Stimulated activated CD4-positive, alpha-beta T cell treated with anti-CD3 and anti-CD28 coated beads, Interleukin-1b, Interleukin-23, amount 100 ng/mL, for 1 hour (primary cell): ENCODE measurements at places on chromosomes 2 and 18.

DNA sequence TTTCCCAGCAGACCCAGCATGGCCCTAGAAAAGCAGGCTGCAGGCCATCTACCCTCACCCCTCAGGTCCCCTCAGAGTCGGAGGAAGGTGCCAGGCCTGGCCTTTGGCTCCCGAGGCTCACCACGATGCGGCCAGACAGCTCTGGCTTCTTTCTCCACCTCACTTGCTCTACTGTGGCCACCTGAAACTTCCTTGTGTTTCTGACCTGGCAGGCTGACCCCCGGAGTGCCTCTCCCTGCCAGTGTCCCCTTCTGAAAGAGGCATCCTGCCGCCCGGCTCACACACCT is 375.0 kb upstream of the HS6ST1 start:
- no peak for DNase-seq

- DNase-seq: no peak
Measured at GRCh38 chr2:112048887-112049286, 6.2 kb upstream of the TMEM87B start.

DNA sequence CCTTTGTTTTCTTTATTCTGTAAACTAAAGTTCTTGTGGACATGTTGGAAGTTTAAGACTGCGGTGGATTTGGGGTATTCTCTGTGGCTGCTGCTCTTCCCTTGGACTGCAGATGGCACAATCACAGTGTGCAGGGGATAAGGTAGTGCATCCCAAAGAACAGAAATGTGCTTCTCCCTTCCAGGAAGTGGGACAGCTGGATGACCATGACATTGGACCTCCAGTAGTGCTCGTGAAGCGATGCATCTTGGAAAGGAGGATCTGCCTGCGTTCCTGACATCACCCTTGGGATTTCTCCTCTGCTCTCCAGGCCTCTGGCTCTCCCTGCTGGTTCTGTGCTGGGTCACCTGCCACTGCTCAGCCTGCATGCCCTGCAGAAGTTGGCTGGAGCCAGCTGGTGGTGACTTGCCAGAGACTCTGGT is 109.9 kb downstream of the SLC4A3 start:
- no peak for DNase-seq

DNA sequence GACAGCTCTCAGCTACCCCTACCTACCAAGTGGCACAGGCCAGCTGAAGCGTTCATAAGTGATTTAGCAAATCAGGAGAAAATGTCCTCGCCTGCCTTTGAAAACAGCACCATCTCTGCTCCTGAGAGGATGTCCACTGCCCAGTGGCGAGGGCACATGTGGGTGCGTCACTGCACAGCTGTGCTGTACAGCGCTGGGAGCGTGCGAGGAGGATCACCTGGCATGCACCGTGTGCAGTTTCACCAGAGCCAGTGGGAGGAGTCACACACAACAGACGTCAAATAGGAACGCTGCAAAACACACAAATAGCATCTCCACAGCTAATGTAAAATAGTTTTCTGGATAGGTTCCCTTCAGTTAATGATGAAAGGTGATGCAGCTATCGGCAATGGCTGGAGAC is 154.1 kb downstream of the HDAC4 start:
- no peak for DNase-seq

GRCh38 chr2:131724019-131724418 is 196.3 kb downstream of the CCDC74A start:
- DNase-seq: no peak

GRCh38 chr2:130807659-130808385 is 28.9 kb upstream of the ARHGEF4 start:
- no peak for DNase-seq

DNA sequence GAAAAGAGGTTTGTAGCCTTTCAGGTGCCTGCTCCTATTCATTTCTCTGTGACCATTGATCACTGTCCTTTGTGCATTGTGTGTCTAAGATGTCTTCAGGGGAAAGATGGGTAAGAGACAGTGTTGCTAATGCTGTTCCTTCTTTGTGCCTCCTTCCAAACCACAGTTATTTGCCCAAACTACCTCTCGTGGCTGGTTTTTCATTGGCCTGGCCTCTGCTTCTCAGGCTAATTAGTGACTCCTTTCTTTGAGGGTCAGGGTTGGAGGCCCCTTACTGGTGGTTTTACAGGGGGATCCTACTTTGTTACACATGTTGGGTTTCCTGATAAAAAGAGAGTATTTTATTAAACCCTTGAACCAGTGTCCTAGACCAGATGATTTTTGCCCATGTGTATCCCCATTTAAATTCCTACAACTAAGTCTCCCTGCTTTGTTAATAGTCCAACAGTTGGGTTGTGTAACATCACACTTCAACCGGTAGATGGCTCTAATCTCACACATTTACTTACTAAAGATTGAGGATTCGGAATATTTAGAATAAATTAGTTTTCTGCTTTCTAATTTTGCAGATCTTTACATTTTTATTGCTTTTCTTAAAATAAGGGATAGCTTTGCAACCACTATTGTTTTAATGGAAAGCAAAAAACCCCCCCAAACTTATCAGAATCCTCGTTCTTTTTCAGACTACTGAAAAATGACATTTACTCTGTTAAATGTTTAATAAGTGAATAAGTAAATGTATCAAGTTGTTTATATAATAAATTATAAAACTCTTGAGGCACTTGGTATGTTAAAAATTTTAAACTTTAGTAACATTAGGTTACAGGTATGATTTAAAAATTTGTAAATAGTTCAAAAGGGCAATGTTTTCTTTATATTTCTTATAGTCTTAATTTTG is 2.4 kb downstream of the MARS2 start:
- no peak for DNase-seq

DNA sequence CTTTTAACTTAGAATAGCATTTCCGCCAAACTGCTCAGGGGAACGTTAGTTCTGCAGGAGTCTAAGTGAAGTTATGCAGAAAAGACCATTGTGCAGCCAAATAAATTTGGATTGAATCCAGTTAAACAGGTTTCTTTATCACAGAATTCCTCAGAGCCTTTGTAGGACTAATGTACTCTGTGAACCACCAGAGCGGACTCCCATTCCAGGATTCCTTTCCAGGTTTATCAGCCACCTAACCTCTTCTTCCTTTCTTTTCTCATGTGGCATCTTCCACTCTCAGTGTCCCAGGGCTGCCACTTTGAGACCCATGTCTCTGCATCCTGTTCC is 350.4 kb downstream of the TSN start:
- no peak for DNase-seq

- no peak for DNase-seq
Measured at GRCh38 chr18:40179729-40180461, 1775.1 kb upstream of the PIK3C3 start.

- no peak for DNase-seq
Measured at GRCh38 chr2:169112841-169113240, 43.5 kb downstream of the DHRS9 start.

DNA sequence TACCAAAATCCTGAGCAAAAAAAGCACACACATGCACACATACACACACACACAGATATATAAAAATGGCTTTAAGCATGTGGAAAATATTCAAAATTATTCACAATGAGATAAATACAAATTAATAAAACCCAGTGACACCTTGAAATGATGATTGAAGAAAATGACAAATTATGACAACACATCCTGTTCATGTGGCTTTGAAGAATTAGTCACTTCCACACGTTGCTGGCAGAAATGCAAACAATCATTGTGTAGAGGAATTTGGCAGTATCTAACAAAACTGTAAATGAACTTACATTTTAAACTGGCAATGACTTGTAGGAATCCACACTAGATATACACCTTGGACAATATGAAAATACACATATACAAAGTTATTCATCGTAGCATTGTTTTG is 95.8 kb upstream of the RGPD4 start:
- no peak for DNase-seq

DNA sequence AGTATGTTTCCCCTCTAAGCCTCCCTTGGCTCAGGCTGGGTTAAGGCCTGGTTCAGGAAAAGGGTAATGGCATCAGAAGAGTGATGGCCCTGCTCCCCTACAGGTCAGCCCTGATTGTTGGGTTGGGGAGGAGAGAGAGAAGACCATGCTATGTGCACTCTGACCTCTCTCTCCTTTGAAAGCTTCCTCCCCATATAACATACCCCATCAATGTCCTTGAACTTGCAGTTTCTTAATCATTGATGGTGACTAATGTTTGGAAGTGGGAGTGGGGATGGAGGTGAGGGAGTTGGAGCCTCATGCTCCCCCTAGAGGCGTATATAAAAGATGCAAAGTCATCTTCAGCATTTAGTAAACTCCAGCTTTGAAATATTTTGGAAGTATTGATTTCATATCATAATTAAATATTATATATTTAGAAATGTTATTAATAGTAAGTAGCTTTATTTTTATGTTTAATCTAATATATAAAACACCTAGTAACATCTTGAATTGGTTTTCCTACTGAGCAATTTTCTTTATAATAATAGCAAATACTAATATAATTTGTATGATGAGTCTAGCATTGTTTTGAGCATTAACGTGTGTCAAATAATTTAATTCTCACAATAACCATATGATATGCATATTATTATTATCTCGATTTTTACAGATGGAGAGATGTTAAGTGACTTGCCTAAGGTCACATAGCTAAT is 8.8 kb downstream of the PLCL1 start:
- no peak for DNase-seq

DNA sequence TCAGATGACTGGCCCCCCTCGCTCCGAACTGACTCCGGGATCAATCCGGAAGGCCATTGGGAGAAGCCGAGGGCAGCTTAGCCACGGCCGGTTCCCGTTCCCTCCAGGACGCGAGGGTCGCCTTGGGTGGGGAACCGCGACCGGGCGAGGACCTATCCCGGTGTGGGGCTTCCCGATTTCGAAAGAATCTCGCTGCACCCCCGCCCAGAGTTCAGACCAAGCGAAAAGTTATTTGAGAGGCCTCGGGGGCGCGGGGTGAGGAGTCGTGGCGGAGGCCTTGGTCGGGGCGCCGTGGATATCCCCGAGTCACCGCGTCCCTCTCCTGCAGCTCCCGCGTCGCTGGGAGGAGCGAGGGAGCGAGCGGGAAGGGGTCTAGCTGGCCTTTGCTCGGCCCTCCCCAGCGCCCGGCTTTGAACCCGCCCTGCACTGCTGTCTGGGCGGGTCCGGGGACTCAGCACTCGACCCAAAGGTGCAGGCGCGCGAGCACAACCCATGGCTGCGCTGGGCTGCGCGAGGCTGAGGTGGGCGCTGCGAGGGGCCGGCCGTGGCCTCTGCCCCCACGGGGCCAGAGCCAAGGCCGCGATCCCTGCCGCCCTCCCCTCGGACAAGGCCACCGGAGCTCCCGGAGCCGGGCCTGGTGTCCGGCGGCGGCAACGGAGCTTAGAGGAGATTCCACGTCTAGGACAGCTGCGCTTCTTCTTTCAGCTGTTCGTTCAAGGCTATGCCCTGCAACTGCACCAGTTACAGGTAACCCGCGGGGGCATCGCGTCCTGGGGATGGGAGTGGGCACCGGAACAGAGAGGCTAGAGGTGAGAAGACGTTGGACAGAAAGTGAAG is at the start of gene CYP27A1:
CYP27A1 (plus strand) TSS at position 457 of the 837 bp plus-strand sequence; CDS start at position 493, 36 bp downstream.
- no peak for DNase-seq
